CD4-positive, alpha-beta T cell (primary cell): ENCODE measurements at places on chromosomes 4 and X.

- no peak for DNase-seq
These were observed 294.3 kb upstream of the BOD1L1 start for GRCh38 chr4:13921805-13922204.

DNA sequence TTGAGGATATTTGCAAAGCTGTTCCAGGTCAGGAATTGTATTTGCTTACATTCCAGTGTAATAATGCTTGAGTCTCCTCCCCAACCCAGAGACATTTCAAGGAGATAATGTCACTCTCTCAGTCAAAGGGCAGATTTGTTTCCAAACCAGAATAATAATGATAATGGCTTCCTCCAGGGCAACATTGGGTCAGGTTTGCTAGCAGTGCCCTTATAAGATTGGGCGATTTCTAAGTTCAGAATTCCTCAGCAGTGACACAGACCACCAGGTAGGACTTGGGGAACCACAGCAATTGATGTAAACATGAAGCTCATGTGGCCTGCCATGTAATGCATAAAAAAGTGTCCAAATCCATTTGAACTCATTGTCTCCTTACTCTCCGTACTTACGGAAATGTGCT is 125.2 kb downstream of the BMP15 start:
- no peak for DNase-seq

GRCh38 chr4:6121276-6121850 is 79.0 kb downstream of the JAKMIP1 start:
- DNase-seq = no peak

DNA sequence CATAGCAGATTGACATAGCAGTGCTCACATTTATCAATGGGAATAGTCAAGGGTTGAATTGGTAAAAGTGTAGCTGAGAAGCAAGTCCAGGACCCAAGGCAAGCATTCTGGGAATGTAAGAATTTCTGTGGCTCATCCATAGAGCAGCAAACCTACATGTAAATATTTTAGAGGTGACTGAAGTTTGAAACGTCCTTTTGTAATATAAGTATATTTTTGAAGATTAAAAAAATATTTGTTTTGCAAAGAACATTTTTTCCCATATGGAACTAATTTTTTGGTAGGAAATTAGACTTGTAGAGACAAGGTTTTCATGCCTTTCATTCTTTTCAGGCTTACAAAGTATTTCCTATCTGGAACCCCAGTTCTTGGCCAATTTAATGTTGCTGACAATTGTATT is 104.0 kb downstream of the TEX13A start:
- DNase-seq = no peak

DNA sequence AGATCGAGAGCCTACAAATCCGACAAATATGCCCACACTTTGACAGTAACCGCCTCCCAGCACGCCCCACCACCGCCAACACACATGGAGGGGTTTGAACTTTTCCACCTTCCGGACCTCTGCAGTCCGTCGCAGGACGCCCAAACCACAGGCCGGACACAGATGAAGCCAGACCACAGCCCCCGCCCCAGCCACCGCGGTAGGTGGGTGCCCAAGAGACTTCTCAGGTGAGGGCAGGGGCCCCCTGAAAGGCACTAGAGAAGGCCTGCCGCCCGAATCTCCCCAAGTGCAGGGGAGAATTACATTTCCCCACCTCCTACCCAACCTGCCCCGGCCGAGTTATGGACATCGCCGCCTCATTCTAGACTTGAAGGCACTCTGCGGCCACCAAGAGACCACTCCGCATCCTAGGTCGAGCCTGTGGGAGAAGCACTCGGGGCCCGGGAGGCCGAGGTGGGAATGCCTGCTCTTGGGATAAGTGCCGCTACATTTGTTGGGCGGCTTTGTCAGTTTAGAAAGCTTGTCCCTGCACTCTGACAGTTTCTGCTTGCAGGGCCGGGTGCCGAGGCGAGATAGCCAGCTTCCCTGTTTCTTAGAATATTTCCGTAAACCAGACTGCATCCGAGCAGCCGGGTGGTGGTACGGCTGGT is 21.5 kb downstream of the HAND2 start:
- no peak for DNase-seq

DNA sequence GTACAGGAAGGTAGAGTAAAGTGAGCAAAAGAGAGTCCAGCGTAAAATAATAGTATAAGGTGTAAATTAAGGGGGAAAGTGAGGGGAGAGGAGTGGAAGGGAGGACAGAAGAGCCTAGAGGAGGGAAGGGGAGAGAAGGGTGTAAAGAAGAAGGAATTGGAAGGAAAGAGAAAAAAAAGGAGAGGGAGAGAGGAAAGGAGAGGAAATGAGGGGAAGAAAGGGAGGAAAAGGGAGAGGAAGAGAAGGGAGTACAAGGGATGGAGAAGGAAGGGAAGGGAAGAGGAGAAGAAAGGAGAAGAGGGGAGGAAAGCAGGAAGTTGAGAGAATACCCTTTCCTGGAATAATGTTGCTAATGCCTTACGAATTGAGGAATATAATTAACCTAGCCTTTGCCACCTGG is 3.3 kb upstream of the FAT4 start:
- no peak for DNase-seq

GRCh38 chrX:137072396-137072795 is 38.6 kb upstream of the GPR101 start:
- no peak for DNase-seq

DNA sequence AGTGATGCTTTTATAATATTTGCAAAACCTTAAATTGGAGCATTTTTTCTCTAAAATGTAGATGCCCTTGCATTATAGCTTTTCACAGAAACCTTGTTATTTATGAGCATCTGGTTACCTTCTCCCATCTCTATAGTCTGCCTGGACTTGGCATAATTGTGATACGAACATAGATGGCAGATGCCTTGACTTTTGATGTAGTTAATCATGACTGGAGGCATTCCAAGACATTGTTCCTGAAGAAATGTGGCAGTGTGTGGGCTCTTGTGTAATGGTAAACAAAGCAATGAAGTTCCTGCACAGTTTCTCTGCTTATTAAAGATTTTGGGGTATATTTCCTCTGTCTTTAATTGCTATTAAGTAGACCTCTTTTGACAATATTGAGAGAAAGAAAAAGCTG is 500.1 kb downstream of the PCDH19 start:
- no peak for DNase-seq

DNA sequence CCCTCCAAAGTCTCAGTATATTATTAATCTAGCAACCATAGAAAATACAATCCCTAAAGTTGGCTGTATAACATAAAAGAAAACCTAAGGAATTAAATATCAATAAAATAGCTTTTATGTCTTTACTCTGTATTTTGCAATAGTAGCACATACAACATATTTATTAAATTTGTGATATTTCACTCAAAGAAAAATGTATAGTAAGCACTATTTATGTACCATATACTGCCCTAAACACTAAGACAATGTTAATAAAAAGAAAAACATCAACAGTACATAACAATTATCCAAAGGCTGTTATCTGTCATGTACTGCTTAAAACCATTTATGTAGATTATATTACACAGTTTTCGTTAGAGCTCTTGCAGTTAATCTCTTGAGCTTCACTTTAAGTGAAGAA is 834.5 kb upstream of the INTU start:
- DNase-seq = no peak

DNA sequence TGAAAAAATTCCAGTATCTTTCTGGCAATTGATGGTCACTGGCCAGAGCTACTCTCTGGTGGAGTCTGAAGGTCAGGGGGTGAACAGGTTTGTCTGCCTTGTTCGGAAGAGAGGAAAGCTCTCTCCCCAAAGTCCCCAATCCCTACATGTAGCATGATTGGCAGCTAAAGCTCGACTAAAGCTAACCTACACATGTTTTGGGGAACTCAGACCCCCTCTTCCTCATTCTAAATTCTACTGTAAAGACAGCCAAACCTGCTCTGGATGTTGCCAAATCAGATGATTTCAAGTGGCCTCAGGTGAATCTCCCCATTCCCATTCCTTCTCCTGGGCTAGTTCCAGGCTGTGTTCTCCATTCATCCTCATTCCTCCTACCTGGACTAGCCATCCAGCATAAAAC is 84.1 kb downstream of the MSN start:
- no peak for DNase-seq

- no peak for DNase-seq
These were observed 836 bp downstream of the PRRG1 start for GRCh38 chrX:37350034-37350365.

DNA sequence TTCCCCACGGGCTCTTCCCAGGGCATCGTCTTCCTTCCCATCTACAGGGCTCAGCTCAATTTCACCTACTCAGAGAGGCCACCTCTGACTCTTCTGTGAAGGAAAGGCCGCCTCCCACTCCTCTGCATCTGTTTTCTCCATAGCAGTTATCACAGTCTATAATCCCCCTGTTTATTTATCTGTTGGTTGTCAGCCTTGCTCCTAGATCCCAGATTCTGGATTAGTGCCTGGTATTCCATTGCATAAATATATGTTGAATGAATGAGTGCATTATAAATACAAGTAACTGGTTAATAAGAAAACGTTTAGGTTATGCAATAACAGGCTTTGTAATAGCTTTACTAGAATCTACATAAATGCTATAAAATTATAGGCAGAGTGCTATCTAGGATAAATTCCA is 52.9 kb downstream of the NSG1 start:
- no peak for DNase-seq
